ENCODE measurements at places on chromosomes 7 and 10.

- DNase-seq, result no peak
Observed at GRCh38 chr7:116686033-116686432, 14.0 kb downstream of the MET start.

GRCh38 chr10:79402951-79403350, 42.5 kb downstream of the ZCCHC24 start:
- DNase-seq, result no peak

GRCh38 chr10:620417-620816, 69.1 kb downstream of the DIP2C start:
- no peak for DNase-seq

GRCh38 chr10:71285180-71285545, 33.9 kb upstream of the SLC29A3 start:
- DNase-seq, result no peak

- peak; percentile 7 for DNase-seq
Observed at GRCh38 chr10:7186387-7187018, 224.3 kb downstream of the SFMBT2 start.

GRCh38 chr7:121107923-121108498, 119.5 kb downstream of the CPED1 start:
- DNase-seq, result peak; percentile 11

DNA sequence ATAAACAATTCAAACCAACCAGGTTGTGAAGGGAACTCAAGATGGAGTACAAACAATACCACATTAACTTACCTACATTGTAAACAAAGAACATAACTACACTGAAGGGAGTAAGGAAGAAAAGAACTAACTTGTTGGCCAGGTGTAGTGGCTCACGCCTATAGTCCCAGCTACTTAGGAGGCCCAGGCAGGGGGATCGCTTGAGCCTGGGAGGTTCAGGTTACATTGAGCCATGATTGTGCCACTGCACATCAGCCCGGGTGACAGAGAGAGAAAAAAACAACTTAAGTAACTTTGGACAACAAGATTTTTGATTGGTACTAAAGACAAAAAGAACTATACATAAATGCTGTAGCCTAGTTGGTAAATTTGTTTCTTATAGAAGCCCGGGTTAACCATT, 68.8 kb downstream of the TRIL start:
- no peak for DNase-seq

DNA sequence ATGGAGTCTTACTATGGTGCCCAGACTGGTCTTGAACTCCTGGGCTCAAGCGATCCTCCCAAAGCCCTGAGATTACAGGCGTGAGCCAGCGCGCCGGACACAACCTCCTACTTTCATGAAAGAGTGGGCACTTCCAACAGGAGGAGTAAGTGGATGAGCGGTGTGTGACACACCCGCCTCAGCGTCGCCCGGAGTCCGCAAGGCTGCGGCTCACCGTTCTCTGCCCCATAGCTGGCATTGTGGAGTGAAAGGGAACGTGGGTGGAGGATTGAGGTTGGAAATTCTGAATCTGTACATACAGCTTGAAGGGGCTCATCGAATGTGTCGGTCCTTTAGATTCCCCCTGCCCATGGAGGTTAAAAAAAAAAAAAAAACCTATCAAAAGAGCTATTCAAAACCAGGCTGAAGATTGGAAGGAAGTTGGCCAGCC, 524 bp upstream of the PRXL2A start:
- peak; percentile 47 for DNase-seq

DNA sequence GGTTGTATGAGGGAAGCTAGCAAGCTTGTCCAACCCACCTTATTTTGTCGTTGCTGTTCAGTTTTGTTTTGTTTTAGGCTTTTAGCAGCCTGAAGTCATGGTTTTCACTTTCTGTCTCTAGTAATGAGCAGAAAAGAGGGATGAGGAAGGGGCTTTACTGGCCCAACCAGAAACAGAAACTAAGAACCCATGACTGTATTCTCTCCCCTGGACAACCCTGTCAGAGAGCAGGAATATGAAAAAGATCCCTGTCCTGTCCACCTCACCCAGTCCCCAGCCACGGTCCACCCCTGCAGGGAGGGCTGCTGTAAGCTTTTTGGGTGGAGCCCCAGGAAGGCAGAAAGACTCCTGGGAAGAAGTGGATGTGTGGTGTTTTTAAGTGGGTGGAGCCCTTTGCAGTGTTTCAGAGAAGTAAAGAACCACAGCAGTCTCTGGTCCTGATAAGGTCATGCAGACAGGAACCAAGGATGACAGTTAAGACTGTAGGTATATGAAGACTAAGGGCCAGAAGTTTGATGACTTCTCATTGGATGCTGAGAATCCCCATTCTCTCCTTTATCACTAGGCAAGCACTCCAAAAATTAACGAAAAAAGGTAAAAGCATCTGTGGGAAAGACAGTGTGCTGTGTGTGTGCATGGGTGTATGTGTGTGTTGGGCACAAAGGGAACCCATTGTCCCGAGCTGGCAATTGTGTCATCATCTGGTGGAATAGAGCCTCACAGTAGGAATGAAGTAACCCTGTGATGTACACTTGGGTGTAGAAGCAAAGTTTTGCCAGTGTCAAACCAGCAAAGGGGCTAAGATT, 13.8 kb downstream of the MRPL32 start:
- no peak for DNase-seq

DNA sequence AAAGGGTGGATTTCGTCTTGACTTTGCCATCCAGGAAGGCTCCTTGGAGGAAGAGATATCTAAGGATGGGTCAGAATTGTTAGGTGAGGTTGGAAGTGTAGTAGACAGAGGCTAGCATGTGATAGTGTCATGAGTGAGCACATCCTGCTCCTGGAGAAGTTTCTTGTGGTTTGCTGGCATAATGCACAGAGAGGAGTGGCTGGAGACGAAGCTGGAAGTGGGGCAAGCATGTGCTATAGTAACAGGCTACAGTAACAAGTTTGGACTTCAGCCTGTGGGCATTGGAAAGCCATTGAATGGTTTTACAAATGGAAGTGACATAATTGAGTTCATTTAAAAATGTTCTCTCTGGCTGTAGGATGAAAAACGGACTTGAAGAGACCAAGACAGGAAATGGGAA, 175.6 kb upstream of the VWC2 start:
- no peak for DNase-seq

- no peak for DNase-seq
Observed at GRCh38 chr10:71209352-71209715, 3.0 kb upstream of the UNC5B start.

GRCh38 chr7:142629588-142630260, 119.5 kb upstream of the PRSS1 start:
- DNase-seq, result no peak

DNA sequence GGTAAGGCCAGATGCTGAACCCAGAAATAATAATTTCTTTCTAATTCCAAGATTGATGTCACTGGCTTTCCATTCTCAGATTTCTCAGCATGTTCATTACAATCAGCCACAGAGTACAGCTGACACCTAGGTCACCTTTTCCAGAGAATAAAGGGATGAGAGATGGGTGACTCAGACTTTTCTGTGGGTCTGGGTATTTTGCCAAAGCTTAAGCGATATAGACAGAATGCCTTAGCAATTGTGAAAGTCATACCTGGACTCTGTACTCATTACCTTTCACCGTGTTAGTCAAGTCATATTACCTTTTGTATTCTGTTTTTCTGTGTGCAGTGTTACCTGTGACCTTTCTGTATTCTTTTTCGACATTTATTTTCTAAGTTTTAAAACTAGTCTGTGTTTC, 10.6 kb upstream of the PRTFDC1 start:
- no peak for DNase-seq

DNA sequence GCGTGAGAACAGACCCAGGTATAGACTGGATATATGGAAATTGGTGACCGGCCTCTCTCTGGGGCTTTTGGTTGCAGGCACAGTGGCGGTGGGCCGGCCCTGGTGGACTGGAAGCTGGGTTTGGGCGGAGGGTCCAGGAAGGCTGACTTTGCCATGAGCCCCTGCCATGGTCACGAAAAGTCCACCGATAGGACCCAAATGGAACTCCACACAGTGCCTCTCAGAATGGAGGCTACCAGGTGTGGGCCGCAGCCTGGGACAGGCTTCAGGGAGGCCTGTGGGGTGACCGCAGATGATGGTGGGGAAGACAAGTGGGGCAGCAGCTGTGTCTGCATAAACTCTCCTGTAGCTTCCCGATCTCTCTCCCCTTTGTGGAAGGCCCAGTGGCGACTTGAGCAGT, 123.2 kb downstream of the DNAJB6 start:
- no peak for DNase-seq

DNA sequence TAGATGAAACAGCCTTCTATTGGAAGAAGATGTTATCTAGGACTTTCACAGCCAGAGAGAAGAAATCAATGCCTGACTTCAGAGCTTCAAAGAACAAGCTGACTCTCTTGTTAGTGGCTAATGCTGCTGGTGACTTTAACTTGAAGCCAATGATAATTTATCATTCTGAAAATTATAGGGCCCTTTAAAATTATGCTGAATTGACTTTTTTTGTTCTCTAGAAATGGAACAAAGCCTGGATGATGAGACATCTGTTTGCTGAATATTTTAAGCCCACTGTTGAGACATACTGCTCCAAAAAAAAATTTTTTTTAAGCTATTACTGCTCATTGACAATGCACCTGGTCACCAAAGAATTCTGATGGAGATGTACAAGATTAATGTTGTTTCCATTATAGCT, 189.2 kb downstream of the MBL2 start:
- DNase-seq, result no peak

DNA sequence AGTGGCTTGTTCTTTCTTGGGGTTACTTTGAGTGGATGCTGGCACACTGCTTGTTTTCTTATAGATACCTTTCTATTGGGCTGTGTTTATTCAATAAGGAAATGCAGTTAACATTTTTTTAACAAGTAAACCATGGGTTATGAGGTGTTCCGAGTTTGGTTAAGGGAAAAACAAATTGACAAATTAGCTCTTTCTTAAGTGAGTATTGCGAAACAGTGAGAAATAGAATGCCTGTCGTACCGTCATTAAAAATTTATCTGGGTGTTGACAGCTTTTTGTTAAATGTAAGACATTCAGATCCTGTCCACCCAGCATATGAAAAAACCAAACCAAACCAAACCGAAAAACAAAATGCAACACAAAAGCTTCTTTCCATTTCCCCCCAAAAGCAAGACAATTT, 6.2 kb downstream of the CUX1 start:
- DNase-seq, result no peak

DNA sequence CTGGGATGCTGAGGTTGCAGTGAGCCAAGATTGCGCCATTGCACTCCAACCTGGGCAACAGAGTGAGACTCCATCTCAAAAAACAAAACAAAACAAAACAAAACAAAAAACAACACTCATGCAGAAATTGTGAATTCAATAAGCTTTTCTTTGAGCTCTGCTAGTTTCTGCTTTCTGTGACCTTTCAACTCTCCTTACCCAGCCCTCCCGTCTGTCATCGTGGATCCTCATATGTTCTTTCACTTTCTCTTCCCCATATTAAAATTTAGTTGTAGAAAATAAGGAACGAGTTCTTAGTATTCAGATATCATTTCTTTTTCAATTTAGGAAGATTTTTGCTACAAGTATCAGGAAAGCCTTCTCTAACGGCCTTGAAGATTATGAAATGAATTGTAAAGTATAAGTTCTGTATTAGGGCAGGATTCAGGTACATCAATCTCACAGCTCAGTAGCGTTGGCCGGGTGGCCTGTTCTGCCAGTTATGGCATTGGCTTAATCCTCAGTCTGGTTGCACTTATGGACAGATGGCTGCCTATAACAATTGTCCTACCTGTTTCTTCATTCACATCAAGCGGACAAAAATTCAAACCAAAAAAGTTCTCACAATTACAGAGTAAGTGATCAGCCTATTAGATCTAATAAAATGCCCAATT, 1167.0 kb downstream of the SORCS3 start:
- no peak for DNase-seq

DNA sequence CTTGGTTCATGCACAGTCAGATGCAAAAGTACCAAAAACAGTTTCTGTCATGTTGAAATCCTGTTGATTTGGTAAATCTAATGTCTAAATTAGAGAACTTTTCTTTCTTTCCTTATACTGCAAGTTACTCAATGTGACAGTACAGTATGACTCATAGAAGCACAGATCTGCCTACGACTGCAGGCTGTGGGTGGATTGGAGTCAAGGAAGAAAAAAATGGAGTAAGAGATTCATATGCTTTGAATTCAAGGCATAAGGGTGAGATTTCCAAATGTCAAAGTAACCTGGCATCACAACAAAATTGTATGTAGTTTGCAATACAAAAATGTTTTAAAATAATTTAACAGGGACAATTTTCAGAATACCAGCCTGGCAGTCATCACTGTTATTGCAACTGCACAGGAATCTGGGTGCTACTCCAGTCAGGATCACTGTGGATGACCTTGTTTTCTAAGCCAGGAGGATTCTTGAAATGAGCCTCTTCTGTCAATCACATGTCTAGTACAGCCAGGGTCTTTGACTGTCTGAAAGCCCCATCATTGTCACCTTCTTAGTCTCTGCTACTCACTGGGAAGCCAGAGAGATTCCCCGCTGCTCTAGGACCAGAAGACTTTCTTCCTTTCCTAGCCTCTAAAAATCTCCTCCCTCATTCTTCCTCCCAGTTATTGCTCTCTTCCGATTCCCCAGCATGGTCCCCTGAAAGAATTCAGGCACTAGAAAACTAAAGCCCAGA, 83.6 kb downstream of the CD36 start:
- DNase-seq, result no peak

GRCh38 chr7:151838861-151839381, 38.0 kb downstream of the PRKAG2 start:
- DNase-seq, result no peak

Data from stimulated activated CD4-positive, alpha-beta T cell treated with anti-CD3 and anti-CD28 coated beads, Interleukin-12 subunit alpha, Interleukin-12 subunit beta, amount 100 ng/mL, for 48 hours (primary cell).